ENCODE measurements at places on chromosomes 7 and 10. TPM values are rescaled to one million over a fixed set of nuclear protein-coding genes. Genes with fewer than 3 reads are reported as not detected.

- ATAC-seq: no peak
These were observed 40.2 kb upstream of the TNS3 start for GRCh38 chr7:47621979-47622561.

The NPSR1 gene
- not detected for total RNA-seq

The MMD2 gene
- not detected for total RNA-seq

The IKZF5 gene
- total RNA-seq: 7.7 TPM

DNA sequence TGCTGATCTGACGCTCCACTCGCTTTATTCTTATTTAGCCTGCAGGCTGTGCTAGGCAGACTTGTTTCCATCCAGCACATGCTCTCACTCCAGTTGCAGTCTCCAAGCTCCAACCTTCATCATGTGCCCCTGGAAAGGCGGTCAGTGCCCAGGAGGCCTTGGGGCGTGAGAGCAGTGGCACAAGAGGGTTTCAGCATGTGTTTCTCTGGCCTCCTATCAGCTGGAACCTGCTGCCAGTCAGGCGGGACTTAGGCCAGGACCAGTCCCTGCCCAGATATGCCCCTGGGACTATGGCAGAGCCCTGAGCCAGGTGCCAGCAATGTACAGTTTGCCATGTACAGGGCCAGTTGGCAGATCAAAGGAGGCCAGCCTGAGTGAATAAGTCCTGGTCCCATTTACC is 330.2 kb upstream of the FZD1 start:
- no peak for ATAC-seq

- ATAC-seq: no peak
These were observed 479.8 kb upstream of the SEMA3A start for GRCh38 chr7:84674236-84674913.

DNA sequence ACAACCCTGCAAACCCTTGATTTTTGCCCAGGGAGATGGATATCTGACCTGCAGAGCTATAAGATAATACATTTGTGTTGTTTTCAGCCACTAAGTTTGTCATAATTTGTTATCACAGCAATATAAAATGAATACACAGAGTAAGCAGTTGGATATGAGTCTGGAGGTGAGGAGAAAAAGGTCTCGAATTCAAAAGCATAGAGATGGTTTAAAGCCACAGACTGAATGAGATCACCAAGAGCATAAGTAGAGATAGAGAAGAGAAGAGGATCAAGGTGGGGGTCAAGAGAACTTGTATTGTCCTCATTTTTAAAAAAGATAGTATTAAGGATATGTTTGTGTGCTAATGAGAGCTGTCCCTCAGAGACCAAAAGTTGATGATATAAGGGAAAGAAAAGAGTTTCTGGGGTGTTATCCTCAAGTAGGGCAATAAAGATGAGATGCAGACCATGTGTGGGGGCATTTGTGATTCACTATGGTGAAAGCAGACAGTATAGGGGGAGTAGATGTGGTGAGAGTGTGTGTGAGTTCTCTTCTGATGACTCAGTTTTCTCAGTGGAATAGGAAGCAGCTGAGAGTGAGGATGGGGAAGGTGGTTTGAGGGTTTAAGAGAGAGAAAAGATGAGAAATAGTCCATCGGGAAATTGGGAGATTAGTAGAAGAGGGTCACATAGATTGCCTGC is 25.8 kb upstream of the PCGF5 start:
- ATAC-seq: no peak

The MOGAT3 gene
- total RNA-seq: not detected

The THAP5 gene
- total RNA-seq: 10.4 TPM

DNA sequence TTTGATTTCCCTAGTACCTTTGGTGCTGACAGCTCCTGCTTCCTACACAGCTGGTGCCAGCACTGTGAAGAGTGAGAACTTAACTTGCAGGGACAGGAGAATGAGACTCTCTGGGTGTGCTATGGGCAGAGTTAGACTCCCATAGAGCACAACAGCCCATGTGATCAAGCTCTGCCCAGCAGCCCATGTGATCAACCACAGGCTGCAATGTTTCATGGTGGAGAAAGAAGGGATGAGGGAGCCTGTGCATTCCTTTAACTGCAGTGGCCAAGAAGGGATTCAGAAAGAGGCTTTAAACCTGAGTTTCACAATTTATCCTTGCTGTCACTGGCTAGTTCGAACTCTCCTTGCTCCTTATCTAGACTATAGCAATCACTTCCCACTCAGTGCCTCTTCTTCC is 10.0 kb upstream of the MEST start:
- no peak for ATAC-seq

DNA sequence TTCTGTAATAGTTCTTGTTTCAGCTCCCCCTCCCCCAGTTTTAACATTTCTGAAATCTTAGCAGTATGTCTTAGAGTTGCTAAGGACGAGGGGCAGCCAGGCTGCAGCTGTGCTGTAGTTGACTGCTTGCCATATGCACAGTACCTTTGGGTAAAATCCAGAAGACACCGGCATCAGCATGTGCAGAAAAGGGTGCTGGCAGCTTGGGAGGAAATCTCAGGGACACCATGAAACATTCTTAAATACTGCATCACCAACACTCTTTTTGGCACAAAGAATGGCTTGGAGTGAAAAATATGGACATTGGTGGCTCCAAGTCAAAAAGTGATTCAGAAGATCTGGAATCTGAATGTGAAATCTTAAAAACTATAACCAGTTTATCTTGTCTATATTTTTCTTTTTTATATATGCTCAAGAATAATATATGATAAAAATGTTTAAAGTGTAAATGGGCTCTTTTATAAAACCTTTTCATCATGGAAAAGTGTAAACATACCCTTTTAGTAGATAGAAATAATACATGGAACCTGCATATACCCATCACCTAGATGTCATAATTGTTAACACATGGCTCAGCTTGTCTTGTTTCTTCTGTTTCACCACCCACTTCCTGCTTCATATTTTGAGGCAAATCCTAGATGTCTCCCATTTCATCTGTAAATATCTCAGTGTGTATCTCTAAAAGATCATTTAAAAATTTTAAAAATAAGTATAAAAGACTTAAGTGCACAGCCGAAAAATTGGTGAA is 34.4 kb upstream of the ARMS2 start:
- no peak for ATAC-seq

DNA sequence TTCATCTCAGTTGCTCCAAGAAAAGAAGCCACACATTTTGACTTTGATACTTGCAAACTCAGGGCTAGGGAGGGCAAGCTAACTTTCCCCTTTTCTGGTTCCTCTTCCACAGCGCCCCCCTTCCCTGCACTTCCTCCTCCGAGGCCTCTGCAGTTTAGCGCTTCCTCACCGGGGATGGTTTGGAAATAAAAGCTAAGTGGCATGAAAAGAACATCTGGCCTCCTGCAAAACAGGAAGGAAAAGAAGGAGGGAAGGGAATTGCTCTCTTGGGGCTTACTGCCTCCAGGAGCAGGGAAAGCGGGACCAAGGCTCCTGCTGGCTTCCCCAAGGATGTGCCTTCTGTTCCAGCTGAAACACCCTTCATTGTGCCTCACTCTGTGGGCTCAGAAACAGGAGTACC is 42.3 kb downstream of the PRKCQ start:
- no peak for ATAC-seq

The FZD8 gene
- total RNA-seq: 0.56 TPM

The ZNF716 gene
- total RNA-seq: not detected

DNA sequence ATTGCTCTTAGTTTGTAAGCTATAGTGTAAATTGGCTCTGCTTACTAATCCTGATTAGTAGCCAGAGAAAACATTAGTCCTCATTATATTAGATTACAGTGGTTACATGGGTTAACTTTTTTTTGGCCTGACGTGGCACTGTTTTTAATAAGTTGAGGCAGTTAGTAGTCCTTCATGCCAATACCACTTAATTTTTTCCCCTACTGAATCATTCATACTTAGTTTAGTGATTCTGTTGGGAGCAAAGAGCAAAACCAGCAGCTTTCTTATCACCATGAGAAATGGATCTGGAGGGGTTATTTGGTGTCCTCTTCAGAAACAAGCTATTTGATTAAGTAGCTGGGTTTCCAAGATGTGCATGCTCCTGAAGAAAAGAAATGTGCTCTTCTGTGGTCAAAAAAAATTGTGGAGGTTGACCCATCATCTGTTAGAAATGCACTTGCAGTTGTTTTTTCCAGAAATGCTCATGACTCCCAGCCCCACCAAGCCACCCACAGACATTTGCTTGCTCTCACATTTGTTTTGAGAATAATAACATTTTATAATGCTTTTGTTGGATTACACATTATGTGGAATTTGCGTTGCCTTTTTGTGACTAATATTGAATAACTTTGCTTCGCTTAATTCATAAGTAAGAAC is 258.5 kb downstream of the HDAC9 start:
- ATAC-seq: no peak

The FRAT1 gene
- total RNA-seq: 1.6 TPM

The ZNF804B gene
- not detected for total RNA-seq

The CDHR1 gene
- total RNA-seq: 29.0 TPM

- ATAC-seq: no peak
These were observed 68.5 kb downstream of the CPVL start for GRCh38 chr7:29077854-29078253.

DNA sequence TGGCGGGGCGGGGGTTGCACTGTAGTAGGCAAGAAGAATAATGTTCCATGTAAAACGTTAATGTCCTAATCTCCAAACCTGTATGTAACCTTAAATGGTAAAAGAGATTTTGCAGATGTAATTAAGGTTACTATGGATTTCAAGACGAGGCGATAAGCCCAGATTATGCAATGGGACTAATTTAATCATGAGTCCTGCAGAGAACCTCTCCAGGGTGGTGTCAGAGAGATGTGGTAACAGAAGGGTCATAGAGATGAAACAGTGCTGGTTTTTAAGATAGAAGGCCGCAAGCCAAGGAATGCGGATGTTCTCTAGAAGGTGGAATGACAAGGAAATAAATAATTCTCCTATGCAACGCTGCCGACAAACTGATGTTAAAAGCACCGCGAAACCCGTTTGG is 57.1 kb downstream of the UBE3C start:
- no peak for ATAC-seq

GRCh38 chr7:30970074-30970473 is 6.3 kb downstream of the GHRHR start:
- ATAC-seq: no peak

The TUBB8 gene
- not detected for total RNA-seq

The LRRD1 gene
- total RNA-seq: not detected

GRCh38 chr7:133282094-133282493 is 29.2 kb downstream of the EXOC4 start:
- no peak for ATAC-seq

- ATAC-seq: no peak
These were observed 69.2 kb downstream of the TAC1 start for GRCh38 chr7:97801108-97801507.

DNA sequence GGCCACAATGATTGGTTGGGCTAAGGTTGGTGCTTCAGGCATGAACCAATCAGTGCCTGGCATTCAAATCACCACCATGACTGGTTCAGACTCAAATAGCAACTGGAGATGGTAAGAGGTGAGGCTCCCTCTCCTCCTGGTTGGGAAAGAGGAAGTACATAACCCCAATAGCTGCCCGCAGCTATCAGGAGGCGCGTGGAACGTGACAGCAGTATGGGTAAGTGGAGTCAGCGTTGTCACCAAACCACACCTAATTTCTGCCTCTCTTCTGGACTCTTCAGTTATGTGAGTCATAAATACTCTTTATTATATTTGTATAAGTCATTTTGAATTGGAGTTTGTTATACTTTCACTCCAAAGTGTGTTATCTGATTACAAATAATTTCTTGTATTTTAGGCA is 17.9 kb upstream of the ITGA8 start:
- no peak for ATAC-seq

DNA sequence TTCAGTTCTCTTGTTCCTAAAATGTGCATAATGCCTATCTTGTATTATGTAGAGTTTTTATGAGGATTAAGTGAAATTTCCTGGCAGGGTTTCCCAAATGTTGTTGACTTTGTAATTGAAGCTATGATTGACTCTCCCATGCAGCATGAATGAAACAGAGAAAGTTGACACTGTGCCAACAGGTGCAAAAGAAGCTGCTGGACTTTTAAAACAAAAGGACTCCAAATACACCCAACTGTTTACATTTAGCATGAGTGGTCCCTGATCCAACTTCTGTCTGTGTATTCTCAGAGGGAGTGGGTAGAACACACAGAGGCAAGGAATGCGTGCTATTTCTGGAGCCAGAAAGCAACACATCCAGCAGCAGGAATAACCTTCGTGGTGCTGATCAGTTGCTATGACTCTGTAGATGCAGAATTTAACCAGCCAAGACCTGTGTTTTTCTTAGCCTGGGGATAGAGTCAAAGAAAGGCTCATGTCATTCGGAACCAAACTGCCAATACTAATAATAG is 14.4 kb upstream of the RBM20 start:
- peak; percentile 13 for ATAC-seq

DNA sequence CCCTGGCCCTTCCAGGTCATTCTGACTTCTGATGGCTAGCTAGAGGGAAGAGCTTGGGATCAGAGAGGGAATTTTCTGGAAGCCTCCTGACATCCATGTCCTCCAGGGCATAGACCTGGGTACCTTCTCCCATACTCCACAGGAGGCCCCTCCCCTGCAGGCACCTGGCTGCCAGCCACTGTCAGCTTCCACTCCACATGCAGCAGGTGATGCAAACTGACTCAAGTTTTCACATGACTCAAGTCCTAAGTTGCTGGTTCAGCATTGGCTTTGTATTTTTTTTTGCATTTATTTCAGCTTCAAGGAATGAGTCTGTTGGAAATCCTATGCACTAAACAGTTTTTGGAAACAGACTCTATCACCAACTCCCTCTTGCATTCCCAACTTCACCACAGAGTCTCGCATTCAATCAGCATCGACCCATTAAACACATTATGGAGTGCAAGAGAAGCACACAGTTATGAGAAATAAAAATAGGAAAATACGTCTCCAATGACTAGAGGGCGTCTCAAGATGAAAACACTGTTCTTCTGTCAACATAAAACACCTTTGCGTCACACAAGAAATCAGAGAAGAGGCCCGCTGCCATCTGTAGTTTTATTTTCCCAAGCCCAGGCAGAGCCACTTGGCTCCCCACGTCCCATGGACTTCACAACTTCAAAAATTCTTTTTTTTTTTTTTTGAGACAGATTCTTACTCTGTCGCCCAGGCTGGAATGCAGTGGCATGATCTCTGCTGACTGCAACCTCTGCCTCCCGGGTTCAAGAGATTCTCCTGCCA is 362.6 kb upstream of the MGMT start:
- ATAC-seq: no peak

DNA sequence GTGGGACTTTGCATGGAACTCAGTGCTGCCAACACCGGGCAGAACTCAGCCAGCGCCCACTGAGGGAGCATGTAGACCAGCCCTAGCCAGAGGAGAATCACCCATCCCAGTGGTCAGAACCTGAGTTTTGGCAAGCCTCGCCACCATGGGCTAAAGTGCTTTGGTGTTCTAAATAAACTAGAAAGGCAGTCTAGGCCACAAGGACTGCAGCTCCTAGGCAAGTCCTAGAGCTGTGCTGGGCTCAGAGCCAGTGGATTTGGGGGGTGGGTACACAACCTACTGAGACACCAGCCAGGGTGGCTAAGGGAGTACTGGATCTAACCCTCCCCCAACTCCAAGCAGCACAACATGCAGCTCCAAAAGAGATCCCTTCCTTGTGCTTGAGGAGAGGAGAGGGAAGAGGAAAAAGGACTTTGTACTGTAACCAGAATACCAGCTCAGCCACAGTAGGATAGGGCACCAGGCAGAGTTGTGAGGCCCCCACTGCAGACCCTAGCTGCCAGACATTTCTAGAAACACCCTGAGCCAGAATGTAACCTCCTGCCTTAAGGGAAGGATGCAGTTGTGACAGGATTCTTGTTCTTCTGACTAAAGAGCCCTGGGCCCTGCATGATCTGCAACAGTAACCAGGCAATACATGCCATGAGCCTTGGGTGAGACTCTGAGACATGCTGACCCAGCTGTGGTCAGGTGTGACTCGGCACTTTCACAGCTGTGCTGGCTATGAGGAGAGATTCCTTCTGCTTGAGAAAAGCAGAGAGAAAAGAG is 24.4 kb downstream of the GSDME start:
- peak; percentile 41 for ATAC-seq

The SHTN1 gene
- total RNA-seq: 23.9 TPM

The TMEM273 gene
- 3.8 TPM for total RNA-seq
